Iris pigment epithelial cell (primary cell): ENCODE measurements at places on chromosomes 4 and X.
A peak's percentile ranks its signal among the peaks of the same experiment; 100 is the strongest.

DNA sequence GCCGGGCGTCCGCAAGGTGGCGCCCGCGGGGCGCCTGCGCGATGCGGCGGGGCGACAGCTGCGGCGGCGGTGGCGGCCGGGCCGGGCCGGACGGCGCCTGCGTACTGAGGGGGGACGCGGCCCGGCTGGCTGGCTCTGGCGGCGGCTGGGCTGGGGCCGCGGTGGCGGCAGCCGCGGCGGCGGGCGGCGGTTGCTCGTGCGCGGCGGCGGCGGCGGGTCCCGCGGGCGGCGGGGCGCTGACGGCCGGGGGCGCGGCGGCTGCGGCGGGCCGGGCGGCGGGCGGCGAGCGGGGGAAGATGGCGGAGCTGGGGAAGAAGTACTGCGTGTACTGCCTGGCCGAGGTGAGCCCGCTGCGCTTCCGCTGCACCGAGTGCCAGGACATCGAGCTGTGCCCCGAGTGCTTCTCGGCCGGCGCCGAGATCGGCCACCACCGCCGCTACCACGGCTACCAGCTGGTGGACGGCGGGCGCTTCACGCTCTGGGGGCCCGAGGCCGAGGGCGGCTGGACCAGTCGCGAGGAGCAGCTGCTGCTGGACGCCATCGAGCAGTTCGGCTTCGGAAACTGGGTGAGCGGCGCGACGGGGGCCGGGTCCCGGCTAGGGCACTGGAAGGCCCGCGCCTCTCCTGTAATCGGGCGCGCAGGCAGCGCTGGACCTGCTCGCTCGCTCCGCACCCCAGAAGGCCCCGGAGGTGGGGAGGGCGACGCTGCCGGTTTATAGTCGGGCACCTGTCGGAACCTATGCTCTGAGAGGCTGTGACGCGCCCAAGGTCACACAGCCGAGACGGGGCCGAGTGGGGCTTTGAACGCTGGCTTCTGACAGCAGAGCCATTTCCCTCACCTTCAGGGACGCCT, at the start of gene TADA2B:
TSS of gene TADA2B (plus strand) at position 89 of the 853 bp plus-strand sequence. CDS start at position 297, 208 bp downstream.
- DNase-seq, result peak; percentile 39

DNA sequence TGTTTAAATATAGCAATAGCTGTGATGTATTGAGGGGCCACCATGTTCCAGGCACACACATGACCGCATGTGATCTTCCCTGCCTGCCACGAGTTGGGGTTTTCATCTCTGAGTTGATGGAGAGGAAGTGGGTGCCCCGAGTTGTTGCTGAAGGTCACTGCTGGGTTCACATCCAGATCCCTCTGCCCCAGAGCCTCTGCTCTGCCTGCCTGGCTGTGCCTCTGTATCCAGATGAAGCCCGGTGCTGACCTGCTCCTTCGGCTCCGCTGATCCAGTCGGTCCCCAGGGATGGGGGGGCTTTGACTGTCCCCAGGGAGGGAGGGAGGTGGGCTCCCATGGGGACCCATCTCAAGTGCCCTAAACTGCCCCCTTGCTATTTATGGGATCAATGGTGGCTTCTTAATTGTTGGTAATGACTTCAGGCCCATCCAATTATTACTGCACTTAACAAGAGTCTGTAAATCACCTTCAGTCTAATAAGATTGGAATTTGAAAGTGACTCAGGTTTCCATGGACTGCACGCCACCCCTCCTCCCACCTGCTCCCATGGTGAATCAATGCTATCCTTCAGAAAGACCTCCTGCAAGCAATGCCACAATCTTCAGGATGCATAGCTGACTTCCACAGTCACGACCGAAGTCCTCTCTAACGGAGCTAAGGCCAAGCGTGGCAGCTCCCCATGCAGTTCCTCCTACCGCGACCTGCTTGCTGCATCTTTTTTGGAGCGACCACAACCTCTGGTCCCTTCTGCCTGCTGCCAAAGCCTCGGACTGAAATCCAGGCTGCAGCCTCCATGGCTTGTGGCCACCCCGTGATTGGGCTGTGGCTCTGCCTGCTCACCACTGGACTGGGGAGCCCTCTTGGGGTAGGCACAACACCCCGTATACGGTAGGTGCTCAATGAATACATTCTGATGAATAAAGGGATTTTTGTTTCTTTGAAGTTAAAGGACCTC, 73.1 kb downstream of the CPZ start:
- DNase-seq, result no peak

DNA sequence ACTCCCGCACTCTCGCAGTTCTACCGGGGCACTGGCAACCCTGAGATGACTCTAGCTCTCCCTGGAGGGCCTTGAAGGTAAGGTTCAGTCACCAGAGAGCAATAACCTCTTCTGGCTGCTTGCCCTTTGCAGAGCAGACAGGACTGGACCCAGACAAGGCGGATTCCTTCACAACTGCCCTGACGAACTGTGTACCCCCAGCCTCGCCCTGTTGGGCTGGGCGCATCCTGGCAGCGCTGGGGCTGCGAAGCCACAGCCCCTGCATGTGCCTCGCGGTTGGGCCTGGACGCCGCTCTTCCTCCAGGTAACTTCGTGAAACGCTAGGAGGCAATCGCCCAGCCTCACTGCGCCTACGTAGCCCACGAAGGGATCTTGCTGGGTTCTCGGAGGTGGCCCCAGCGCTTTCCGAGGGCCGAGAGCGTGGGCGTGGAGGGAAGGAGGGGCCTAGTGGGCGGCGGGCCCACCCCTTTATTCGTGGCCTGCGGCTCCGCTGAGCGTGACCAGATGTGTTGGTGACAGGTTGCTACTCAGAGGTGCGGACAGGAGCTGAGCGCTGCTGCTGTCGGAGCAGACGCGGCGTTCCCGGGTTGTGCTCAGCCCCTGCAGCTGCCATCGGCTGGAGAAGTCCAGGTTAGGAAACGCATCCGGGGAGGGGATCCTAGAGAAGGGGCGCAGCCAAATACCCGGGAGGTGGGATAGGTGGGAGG, 1.9 kb upstream of the MAMLD1 start:
- DNase-seq, result peak; percentile 23

DNA sequence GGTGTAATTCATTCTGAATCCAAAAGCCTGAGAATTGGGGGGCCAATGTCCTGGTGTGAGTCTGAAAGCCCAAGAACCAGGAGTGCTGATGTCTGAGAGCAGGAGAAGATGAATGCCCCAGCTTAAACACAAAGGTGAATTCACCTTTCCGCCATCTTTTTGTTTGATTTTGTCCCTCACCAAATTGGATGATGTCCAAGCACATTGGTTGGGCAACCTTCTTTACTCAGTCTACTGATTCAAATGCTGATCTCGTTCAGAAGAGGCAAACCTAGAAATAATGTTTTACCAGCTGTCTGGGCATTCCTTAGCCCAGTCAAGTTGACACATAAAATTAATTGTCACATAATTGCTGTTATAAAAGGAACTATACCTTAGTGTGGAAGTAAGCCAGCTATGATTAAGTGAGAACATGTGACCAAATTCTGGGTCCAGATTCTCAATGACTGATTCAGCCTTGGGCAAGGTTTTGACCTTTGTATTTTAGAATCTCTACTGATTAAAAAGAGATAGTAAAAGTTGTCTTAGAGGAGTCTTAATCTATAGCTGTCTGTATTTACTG, 34.5 kb upstream of the SLC4A4 start:
- no peak for DNase-seq

DNA sequence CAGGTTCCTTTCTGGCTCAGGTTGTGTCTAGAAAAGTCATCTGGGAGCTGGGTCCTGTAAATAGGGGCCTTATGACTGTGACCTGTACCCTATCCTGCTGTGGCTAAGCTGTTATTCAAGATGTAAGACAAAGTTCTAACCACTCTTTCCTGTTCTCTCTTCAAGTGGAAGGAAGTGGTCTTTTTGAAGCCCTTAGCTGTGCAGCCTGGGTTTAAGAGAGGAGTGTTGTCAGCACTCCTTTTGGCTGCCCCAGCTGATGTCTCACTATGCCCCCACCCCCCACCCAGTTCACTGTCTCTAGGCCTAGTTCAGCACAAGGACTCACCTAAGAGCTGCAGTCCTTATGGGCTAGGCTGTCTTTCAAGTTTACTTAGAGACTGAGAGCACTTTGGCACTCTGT, 1069.5 kb downstream of the FAM133A start:
- no peak for DNase-seq

GRCh38 chr4:145781351-145781750, 101.4 kb downstream of the C4orf51 start:
- DNase-seq, result peak; percentile 68

GRCh38 chr4:55947254-55947882, 1.4 kb upstream of the CEP135 start:
- peak; percentile 8 for DNase-seq

- DNase-seq, result no peak
Observed at GRCh38 chr4:139987502-139987850, 166.5 kb downstream of the MAML3 start.

GRCh38 chrX:109822861-109823260, 89.8 kb upstream of the ACSL4 start:
- no peak for DNase-seq

- no peak for DNase-seq
Observed at GRCh38 chrX:34218063-34218462, 85.9 kb upstream of the FAM47A start.

GRCh38 chr4:158966091-158966490, 136.8 kb upstream of the RAPGEF2 start:
- no peak for DNase-seq
